Inflammatory macrophage treated with lipopolysaccharide for 4 hours (primary cell): ENCODE measurements at places on chromosomes 2 and 18.

DNA sequence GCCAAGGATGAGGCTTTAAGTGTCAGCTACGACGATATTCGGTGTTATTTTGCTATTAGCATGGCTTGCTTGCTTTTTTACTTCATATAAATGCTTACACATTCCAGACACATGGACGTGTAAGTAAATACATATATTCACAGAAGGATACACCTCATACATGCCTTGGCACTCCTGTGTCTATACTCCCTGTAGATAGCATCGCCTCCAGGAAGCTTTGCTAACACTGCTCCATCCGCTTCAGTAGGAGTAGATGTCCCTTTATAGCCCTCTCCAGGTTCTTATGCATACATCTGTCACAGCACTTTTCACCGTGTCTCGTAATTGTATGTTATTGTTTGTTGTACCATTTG lies 27.5 kb upstream of the KCTD1 start:
- DNase-seq: no peak

- DNase-seq: peak; percentile 35
Observed at GRCh38 chr2:105834931-105835330, 90.2 kb downstream of the NCK2 start.

- DNase-seq: no peak
Observed at GRCh38 chr2:157359628-157360027, 34.0 kb upstream of the ERMN start.

- DNase-seq: no peak
Observed at GRCh38 chr2:88125344-88125923, 2.4 kb downstream of the FABP1 start.

- DNase-seq: peak; percentile 71
Observed at GRCh38 chr2:216777637-216778273, 82.1 kb downstream of the TNP1 start.

- peak; percentile 57 for DNase-seq
Observed at GRCh38 chr18:46060359-46060841, 11.7 kb downstream of the PSTPIP2 start.

GRCh38 chr2:134289225-134289624 lies 35.4 kb downstream of the MGAT5 start:
- DNase-seq: no peak

DNA sequence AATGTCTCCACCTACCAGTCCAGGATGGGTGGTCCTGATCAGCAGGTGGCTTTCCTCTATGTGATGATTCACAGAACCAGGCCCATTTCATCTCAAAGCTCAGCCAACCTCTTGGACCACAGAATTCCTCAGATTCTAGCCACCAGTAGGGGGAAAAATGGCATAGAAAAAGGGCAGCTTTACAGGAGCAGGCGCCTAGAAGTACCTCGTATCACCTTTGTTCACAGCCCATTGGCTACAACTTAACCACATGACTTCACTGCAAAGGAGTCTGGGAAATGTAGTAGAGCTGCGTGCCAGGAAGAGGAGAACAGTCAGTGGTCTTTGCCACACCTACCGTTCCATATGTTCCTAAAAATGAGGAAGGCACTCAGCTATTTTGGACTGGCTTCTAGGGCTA lies 62.8 kb upstream of the DTNA start:
- DNase-seq: no peak

GRCh38 chr2:238235856-238236255 lies 4.0 kb downstream of the HES6 start:
- no peak for DNase-seq

DNA sequence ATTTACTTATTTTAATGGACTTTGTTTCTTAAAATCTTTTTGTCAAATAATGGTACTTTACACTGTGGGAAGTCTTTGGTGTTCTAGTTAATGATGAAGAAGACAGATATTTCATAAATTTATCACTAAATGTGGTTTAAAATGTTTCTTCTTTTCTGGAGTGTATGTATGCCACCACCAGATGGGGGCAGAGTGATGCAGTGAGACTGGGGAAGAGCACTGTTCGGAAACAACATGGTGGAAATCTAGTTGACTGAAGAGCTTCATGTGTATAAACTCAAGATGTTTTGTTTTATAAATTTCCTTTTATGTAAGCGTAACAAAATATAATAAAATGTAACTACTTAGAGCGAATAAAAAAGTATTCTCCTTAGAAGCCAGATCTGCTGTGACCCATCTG lies 195.1 kb downstream of the KCNE4 start:
- DNase-seq: no peak

GRCh38 chr2:44918095-44918775 lies 23.3 kb upstream of the SIX3 start:
- no peak for DNase-seq

DNA sequence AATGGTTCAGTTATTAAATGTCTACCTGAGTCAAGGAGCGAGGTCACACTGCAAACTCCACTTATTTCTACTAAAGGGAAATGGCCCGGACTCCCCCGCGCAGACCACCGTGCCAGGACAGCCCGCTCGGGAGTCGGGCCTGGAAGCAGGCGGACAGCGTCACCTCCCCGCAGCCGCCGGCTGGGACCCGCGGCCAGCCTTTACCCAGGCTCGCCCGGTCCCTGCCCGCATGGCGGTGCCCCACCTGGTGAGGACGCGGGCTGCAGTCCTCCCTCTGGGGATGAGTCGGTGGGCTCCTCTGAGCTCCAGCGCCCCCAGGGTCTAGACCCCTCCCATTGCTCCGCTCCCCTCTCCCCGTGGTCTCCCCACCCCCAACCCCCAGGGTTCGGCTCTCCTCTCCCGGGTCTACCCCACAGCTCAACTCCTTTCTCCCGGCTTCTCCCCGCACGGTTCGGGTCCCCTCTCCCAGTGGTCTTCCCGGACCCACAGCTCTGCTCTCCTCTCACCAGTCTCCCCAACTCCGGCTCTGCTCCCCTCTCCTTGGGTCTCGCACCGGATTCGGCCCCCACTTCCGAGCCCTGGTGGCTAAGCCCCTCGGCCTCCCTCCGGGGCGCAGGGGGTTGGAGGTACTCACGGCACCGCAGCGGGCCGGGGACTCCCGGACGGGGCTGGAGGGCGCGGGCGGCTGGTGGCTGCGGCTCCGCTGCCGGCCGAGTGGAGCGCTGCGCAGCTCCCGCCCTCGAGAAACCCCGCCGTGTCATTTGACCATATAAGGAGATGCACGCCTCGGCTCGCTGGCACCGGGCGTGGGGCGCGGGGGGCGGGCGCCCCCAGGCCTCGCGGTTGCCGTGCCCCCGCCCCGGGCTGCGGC lies at the start of gene FHL2:
FHL2 (minus strand) TSS at position 716 of the 871 bp plus-strand sequence. CDS start 12,535 bp downstream, outside the sequence.
- peak; percentile 56 for DNase-seq

GRCh38 chr18:32968248-32968647 lies 195.4 kb upstream of the KLHL14 start:
- DNase-seq: no peak

GRCh38 chr18:44909191-44909719 lies 228.6 kb downstream of the SETBP1 start:
- DNase-seq: no peak

DNA sequence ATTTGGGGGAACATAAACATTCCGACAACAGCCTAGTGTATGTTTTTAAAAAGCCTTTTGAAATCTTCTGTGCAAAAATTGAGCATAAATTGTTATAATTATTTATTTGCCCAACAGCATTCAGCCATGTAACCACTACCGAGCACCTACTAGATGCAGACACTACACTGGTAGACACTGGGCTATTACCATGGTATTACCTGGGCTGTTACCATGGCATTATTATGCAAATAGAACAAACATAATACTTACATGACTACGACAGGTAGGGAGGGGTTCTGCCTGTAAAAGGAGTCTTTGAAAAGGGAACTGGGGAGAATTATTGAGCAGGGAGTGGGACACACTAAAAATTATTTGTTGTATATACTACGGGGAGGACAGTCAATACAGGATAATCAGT lies 116.4 kb downstream of the MREG start:
- DNase-seq: no peak

- no peak for DNase-seq
Observed at GRCh38 chr2:185360776-185361175, 377.8 kb upstream of the FSIP2 start.

GRCh38 chr18:73614812-73615211 lies 532.8 kb downstream of the FBXO15 start:
- no peak for DNase-seq

GRCh38 chr18:58552896-58553295 lies 76.0 kb downstream of the ALPK2 start:
- DNase-seq: no peak

DNA sequence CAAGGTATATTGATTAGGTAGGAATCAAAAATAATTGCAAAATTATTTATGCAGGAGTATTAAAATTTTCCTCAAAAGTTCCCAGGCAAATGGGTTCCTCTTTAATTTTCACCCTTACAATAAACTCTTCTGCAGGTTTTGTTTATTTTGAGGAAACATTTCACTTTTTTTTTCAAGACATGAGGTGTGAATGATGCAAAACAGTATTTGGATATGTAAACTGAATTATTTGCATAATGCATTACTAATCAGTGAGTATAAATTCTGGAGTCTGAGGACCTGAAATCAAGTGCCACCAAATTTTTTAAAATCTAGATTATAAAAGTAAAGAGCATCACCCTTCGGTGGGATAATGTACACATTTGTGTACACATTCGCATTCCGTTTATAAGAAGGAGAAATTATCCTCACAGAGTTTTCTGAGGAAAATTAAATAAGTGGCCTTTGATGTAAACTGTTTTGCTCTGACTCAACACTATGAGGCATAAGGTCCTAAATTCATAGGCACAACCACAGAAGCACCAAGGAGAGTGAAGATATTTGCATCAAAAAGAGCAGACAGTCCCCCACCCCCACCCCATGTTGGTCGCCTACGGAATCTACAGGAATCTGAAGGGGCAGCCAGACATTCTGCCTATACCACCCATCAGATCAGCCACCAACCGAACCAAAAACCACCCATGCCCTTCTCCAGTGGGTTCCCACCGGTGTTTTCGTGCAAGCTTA lies 33.1 kb downstream of the BCL11A start:
- peak; percentile 37 for DNase-seq

GRCh38 chr2:218345491-218346236 lies 11.0 kb upstream of the CATIP start:
- DNase-seq: no peak

- no peak for DNase-seq
Observed at GRCh38 chr2:160309585-160309984, 109.5 kb upstream of the ITGB6 start.

DNA sequence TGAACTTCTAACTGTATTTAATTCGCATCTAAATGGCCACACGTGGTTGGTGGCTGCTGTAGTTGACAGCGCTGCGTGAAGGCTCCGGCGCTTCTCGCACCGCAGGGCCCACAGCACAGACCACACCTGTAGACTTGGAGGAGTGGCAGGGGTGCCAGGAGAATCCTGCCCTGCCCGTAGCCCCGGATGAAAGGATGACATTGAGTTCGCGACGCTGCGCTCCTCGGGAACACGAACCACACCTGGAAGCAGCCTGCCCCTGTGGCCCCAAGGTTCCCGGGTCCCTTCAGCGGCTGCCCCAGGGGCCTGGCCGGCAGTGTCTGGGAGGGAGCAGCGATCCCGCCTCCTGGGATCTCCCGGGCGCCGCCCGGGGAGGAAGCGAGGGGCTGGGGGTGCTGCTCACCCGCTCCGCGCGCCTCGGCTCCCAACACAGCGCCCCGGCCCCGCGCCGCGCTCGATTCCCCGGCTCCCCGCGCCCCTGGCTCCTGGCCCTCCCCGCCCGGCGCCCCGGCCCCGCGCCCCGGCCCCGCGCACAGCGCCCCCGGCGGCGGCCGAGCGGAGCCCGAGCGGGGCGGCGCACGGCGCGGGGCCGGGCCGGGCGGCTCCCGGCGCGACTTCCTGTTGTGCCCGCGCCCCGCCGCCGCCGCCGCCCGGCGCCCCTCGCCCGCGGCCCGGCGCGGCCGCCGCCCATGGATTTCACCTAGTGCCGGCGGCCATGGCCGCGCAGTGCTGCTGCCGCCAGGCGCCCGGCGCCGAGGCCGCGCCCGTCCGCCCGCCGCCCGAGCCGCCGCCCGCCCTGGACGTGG lies at the start of gene RNPEPL1:
RNPEPL1 (plus strand) TSS at position 613 of the 806 bp plus-strand sequence; CDS start at position 716, 103 bp downstream.
- DNase-seq: peak; percentile 56

GRCh38 chr2:227031379-227031778 lies 132.6 kb downstream of the COL4A4 start:
- DNase-seq: no peak

- DNase-seq: peak; percentile 60
Observed at GRCh38 chr2:128510701-128511397, 192.2 kb upstream of the HS6ST1 start.

DNA sequence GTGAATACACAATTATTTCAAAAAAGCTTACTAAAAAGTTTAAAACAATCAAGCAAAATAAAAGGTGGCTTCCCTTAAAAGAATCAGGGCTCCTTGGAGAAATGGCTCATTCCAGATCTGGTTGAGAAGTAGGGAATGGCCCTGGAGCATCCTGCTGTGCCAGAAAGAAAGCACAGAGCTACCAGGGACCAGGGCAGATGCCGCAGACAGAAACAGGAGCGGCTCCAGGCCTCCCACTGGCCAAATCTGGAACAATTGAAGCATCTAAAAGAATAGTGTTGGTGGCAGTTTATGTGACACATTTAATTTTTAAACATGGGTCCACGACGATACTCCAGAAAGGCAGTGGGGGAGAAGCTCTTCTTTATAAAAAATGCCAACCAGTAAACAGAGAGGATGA lies 75.5 kb downstream of the GBX2 start:
- no peak for DNase-seq

DNA sequence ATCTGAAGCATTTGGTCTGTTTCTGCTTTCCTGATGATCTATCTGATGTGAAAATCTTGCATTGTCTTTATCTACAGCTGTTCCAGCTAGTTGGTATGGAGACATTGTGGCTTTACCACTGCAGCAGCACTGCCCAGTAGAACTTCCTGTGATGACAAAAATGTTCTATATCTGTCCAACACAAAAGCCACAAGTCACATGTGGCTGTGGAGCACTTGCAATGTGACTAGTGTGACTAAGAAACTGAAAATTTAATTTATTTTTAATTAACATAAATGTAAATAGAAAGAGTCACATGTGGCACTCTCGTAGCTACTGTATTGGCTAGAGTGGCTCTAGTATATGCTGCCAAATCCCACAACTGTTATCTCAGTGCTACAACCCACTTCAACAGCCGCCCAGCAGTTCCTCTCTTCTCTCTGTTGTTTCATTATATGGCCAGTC lies 425.7 kb downstream of the SETBP1 start:
- peak; percentile 62 for DNase-seq

GRCh38 chr2:202639231-202639630 lies 4.5 kb downstream of the FAM117B start:
- no peak for DNase-seq

DNA sequence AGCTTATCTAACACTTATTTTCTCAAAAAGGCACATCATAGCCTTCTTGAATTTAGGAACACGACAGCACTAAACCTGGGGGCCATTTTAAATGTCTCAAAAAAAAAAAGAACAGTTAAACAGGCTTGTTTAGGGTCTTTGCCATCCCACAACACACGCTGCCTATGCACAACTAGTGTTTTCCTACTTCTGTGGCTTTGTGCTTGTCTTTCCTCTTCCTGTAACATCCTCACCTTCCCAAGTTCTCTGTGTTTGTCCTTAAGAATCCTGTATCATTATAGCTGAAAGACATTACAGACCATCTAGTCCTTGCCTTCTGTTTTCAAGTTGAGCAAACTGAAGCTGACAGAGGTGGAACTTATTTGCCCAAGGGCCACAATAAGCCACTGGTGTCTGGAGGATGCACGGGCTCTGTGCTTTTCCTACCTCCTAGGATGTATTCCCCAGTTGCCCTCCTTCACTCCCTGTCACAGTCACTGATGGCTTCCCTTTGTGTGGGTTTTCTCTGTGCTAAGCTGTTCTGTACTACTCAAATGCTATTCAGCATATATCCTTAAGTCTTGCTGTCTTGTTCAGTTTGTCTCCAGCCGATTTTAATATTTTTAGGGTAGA lies 22.6 kb downstream of the SNRPD1 start:
- no peak for DNase-seq

- DNase-seq: peak; percentile 76
Observed at GRCh38 chr2:20595439-20596192, 55.3 kb downstream of the HS1BP3 start.
